ENCODE measurements at places on chromosomes 7 and 10. TPM values are rescaled to one million over a fixed set of nuclear protein-coding genes. Genes with fewer than 3 reads are reported as not detected.

STRA8 gene
- total RNA-seq, result not detected

ICA1 gene
- 1.5 TPM for total RNA-seq

SPDYE6 gene
- total RNA-seq, result not detected

ELN gene
- total RNA-seq, result 0.09 TPM

HABP2 gene
- 0.18 TPM for total RNA-seq

OR2A1 gene
- total RNA-seq, result not detected

PSMA2 gene
- total RNA-seq, result 206 TPM

AGAP5 gene
- 2.2 TPM for total RNA-seq

PARP12 gene
- total RNA-seq, result 20.1 TPM

STAMBPL1 gene
- total RNA-seq, result 30.0 TPM

CHN2 gene
- 0.38 TPM for total RNA-seq

DLX6 gene
- total RNA-seq, result not detected

GCK gene
- not detected for total RNA-seq

RARRES2 gene
- not detected for total RNA-seq

PAPOLB gene
- total RNA-seq, result not detected

CDK14 gene
- 0.08 TPM for total RNA-seq

CTBP2 gene
- total RNA-seq, result 120 TPM

ADAM22 gene
- total RNA-seq, result 0.33 TPM

CYP2C18 gene
- not detected for total RNA-seq

Measured in A549 treated with Hydrocortisone at 1 μM for 4 hours (cell line).